Stimulated activated CD4-positive, alpha-beta T cell treated with anti-CD3 and anti-CD28 coated beads, Interleukin-15, amount 100 ng/mL, for 1 hour (primary cell): ENCODE measurements at places on chromosomes 12 and 14.

DNA sequence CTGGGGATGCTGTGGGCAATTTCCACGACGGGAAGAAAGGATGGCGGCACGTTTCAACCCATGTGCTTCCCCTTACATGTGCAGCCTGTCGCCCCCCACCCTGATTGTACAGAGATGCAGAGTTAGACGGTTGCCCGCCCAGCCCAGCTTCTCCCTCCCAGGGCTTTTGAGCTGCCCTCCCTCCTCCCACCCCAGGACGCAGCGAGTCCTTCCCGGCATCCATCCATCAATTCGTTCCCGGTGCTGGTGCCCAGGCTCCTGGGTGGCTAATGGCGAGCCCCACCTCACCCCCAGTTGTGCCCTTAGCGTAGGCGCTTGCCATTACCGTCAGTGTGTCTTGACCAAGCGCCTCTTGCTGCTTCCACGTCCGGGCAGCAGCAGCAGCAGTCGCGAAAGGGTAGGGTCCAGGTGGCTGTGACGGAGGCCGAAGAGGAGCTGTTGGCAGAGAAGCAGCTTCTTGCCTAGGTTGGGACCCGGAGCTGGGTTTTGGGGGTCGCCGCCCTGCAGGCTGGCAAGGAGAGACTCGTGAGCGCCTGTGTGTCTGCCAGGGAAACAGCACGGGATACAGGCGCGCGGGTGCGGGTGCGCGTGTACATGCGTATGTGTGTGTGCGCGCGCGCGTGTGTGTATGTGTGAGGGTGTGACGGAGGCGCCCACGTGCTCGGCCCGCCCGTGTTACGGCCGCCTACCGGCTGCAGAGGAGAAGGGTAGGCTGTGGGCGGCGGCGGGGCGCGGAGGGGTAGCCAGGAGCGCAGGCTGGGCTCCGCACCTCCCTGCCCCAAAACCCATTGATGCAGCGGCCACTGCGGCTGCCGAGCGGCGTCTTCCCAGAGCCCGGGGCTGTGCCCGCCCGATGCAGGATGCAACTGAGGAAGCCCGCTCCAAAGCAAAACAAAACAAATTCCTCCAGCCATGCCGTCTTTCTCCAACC is at the start of gene SLC6A15:
TSS of gene SLC6A15 (minus strand) at position 602 of the 931 bp plus-strand sequence. CDS start 20,679 bp downstream, outside the sequence.
- DNase-seq, result no peak

GRCh38 chr12:98701166-98701565 is 56.1 kb downstream of the APAF1 start:
- DNase-seq, result no peak

GRCh38 chr14:99075061-99075460 is 196.9 kb downstream of the BCL11B start:
- no peak for DNase-seq

- no peak for DNase-seq
Observed at GRCh38 chr12:64810831-64811230, 13.6 kb upstream of the TBC1D30 start.

- DNase-seq, result no peak
Observed at GRCh38 chr14:60723116-60723906, 840 bp downstream of the SIX4 start.

DNA sequence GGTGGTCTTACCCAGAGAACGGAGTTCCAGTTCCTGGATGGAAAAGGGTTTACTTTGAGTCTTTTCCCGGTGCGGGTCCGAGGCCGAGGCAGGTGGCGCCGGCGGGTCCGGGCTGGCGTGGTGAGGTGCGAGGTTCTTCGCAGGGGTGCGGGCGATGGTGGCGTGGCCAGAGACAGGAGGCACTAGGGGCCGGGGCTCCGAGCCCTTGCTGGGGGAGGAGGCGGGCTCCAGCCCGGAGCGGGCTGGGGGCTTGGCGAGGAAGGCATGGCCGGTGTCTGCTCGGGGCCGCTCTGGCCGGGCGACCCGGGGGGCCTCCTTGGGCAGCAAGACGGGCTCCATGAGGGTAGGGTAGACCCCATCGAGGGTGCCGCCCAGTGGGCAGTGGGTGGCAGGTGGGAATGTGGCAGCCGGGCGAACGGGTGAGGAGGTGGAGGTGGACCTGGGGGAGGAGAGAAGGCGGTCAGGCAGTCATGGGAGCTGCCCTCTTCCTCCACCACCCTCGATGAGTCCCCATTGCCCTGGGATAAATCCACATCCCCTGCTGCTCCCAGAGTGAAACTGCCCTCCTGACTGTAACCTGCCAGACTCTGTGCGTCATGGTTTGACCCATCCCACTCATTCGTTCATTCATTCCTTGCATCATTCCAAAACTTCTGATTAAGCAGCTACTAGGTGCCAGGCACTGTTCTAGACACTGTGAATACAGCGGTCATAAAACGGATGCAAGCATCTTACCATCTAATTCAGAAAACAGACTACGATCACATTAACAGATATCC is 42.0 kb downstream of the RFLNA start:
- DNase-seq, result no peak
